ENCODE measurements at places on chromosomes 16 and 17.

DNA sequence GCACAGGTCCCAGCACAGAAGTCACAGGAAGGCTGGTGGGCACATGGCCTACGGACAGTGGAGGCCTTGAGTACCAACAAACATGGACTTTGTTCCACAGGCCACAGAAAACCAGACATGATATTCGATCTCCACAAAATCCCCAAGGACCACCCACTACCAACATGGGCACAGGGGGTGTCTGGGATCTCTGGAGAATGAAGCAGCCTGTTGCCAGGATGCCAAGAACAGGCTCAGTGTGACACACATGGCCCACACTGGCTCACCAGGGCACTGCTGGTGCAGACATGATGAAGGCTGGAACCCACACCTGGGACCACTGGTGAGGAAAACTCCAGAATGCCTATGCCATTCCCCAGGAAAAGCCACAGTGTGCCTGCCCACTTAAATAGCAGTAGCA, 120.2 kb downstream of the C16orf78 start:
- no peak for DNase-seq

- DNase-seq, result no peak
Observed at GRCh38 chr16:29663016-29663806, at the start of gene SPN. SPN (plus strand) TSS chr16:29663247; CDS start chr16:29663729, 482 bp downstream.

DNA sequence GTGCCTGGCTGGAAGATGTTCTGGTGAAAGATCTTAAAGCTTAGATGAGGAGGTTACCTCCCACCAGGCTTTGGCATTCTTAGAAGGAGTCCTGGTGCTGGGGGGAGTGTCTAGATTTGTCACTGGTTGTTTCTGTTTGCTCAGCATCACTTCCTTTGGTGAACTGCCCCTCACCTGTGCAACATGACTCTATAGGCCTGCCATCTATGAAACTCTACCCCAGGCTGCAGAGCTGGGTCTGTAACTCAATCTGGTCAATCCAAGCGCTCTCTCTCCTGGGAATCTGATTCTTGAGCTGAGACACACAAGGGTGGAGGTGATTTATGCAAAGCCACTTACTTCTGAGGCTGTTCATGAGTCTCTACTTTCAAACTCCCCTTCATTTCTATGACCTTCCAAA, 399.4 kb downstream of the NPIPA7 start:
- DNase-seq, result no peak

GRCh38 chr16:59164461-59164860, 430.3 kb upstream of the GOT2 start:
- peak; percentile 3 for DNase-seq

- DNase-seq, result peak; percentile 59
Observed at GRCh38 chr17:47663912-47664623, 14.3 kb downstream of the KPNB1 start.

- no peak for DNase-seq
Observed at GRCh38 chr16:65372171-65372570, 250.3 kb upstream of the CDH11 start.

DNA sequence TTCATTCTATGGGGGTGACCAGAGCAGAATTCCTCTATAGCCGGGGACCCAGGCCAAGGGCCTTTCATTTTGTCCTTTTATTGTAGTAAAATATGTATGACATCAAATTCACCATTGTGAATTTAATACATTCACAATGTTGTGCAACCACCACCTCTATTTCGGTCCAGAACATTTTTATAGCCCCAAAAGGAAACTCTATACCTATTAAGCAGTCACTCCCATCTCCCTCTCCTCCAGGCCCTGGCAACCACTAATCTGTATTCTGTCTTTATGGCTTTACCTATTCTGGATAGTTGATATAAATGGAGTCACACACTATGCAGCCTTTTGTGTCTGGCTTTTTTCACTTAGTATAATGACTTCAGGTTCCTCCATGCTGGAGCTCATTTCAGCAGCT, 9.7 kb upstream of the TNS4 start:
- DNase-seq, result no peak

- no peak for DNase-seq
Observed at GRCh38 chr16:24573141-24573540, 33.8 kb downstream of the RBBP6 start.

DNA sequence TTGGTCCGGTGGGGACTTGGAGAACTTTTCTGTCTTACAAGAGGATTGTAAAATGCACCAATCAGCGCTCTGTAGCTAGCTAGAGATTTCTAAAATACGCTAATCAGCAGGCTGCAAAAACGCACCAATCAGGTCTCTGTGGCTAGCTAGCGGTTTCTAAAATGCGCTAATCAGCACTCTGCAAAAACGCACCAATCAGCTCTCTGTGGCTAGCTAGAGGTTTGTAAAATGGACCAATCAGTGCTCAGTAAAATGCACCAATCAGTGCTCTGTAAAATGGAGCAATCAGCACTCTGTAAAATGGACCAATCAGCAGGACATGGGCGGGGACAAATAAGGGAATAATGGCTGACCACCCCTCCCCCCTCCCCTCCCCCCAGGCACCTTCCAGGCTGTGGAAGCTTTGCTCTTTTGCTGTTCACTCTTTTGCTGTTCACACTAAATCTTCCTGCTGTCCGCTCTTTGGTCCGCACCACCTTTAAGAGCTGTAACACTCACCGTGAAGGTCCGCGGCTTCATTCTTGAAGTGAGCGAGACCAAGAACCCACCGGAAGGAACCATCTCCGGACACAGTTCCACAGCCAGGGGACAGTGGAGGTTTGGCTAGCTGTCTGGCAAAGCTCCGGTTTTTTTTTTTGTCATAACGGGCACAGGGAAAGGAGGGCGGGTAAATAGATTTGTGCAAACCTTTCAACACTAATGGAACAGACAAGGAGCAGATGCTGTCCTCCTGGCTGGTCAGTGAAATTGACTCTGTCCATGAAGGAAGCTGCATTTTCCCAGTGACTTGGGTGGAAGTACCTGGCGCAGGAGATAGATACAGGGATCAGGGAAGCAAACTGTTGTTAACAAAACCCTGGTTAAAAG, 8.3 kb downstream of the PITPNC1 start:
- no peak for DNase-seq

- DNase-seq, result peak; percentile 73
Observed at GRCh38 chr17:57106107-57106835, 21.2 kb downstream of the AKAP1 start.

- DNase-seq, result no peak
Observed at GRCh38 chr17:37607637-37608331, 1.4 kb downstream of the SYNRG start.

DNA sequence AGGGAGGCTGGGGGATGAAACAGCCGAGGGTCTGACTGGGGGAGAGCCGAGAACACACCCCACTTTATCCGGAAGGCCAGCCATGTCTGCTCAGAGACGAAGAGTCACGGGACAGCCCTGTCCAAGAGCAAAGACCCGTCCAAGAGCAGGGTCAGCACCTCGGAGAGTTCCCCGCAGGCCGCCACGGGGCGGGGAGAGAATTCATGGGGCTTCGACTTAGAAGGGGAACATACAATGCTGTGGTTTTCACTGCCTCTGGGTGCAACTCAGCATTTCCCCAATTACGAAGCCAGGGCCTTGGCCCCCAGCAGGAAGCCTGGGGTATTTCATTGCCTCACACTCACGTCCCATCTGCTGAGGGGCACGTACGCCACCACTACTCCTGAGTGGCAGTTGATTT, 59.3 kb downstream of the JPH3 start:
- peak; percentile 23 for DNase-seq

DNA sequence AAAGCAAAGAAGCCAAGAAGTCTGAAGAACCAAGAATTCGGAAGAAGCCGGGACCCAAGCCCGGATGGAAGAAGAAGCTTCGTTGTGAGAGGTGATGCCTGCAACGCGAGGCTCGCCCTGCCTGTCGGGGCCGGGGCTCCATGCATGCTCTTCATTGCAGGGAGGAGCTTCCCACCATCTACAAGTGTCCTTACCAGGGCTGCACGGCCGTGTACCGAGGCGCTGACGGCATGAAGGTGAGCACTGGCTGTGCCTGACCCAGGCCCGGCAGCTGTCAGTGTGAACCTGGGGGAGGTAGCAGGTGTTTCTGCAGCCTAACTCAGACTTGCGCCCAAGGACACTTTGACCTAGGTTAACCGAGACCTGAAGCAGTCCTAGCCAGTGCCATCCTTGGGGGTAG, 12.0 kb downstream of the ZNF276 start:
- no peak for DNase-seq
